ENCODE measurements at places on chromosomes 12 and 14.
A peak's percentile ranks its signal among the peaks of the same experiment; 100 is the strongest.

DNA sequence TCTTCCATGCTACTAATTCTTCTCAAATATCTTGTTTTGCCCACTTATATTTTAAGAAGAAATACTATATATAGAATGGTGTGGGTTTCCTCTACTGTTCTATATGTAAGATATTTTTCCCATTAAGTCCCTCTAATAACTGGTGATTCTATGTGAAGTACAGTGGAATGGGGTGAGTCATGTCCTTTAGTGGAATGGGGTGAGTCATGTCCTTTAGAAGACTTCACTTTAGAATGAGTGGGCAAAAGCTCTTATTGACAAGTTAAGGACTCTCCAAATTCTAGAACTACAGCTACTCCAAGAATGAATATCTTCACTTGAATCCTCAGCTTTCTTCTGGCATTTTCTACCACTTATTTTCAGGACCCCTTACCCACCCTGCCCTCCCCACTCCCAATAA, 349.9 kb downstream of the ETNK1 start:
- DNase-seq: no peak

DNA sequence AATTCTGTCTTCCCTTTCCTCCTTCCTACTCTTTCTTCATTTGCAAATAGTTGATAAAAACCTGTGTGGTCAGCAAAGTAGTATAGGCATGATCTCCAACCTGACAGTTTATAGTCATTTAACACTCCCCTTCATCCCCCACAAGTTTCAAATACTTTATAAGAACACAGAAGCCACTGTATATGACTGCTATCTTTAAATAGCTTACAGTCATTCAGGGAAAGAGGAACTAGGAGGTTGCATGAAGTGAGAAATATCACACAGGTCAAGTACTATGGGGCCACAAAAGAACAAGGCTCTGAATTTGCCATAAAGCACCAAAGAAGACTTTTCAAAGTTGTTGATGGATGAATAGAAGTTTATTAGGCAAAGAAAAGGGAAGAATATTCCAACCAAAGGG, 431.3 kb downstream of the NPAS3 start:
- peak; percentile 36 for DNase-seq

GRCh38 chr14:74510959-74511409, 17.4 kb downstream of the ISCA2 start:
- no peak for DNase-seq

- no peak for DNase-seq
These were observed 49.0 kb upstream of the ISM2 start for GRCh38 chr14:77547512-77548180.

DNA sequence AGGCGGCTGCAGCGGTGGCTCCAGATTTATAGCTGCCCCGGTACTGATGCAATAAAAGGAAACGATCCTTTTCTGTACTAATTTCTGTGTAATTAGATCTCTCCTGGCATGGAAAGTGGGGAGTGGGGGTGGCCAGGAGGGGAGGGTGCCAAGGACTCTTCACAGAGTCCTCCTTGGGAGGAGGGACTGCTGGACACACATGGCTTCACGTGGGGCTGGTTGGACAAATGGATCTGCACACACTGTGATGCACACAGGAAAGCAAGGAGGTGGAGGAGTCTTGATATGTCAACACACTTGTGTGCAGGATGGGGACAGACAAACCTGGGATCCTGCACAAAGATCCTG, 23.8 kb upstream of the ATP5MC2 start:
- no peak for DNase-seq

GRCh38 chr12:40156021-40156764, 50.3 kb upstream of the SLC2A13 start:
- no peak for DNase-seq

DNA sequence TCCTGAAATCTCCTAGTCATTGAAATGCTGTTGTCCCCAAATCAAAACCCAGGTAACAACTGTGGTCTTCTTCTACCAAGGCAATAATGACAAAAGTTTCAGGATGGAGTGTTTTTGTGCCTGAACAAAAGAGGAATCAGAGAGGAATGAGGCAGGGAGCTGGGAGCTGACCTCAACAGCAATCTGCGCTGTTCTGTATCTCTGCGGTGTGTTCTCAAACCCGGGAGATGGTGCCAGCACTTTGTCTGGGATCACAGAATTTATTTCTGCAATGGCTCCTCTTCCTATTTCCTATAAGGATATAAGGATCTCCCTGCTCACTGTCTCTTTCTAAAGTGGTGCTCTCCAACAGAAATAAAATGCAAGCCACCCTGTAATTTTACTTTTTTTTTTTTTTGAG, 449 bp upstream of the GLT8D2 start:
- no peak for DNase-seq

- DNase-seq: no peak
These were observed 5.2 kb downstream of the NDUFA12 start for GRCh38 chr12:94998326-94998725.

DNA sequence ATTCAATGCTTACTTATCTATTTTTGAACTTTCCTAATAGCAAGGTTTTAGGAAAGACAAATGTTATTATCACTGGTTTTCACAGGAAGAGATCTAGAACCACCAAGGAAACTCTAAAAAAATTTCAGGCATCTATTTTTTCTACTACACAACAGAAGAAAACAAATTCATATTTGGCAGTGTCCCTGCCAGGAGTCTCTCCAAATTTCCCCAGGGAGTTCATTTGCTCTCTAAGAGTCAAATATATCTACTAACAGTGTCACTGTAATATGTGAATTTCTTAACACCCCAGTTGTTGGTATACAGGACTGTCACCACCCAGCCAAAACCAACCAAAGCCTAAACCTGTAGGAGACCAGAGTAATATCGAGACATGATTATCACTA, 83.4 kb downstream of the STXBP6 start:
- DNase-seq: no peak

DNA sequence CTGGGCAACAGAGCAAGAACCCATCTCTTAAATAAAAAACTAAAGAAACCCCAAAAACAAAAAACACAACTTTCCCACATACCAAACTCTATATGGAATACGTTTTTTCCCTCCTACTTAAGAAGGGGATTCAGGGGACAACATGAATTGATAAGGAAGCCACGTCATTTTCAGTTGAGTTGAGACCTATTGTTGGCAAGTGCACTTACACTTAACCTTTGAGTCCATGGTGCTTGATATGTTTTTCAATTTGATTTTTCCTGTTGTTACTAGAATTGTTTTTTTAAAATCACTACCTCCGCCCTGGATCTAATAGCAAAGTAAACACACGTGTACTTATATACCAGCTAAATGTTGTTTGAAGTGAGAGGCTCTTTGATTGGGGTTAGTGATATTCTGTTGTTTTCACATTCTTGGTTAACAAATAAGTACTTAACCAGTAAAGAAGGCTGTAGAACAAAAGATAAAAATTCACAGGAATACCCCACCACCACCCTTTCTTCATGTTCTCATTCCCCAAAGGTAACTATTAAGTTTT, 2.0 kb downstream of the FAM177A1 start:
- DNase-seq: no peak

DNA sequence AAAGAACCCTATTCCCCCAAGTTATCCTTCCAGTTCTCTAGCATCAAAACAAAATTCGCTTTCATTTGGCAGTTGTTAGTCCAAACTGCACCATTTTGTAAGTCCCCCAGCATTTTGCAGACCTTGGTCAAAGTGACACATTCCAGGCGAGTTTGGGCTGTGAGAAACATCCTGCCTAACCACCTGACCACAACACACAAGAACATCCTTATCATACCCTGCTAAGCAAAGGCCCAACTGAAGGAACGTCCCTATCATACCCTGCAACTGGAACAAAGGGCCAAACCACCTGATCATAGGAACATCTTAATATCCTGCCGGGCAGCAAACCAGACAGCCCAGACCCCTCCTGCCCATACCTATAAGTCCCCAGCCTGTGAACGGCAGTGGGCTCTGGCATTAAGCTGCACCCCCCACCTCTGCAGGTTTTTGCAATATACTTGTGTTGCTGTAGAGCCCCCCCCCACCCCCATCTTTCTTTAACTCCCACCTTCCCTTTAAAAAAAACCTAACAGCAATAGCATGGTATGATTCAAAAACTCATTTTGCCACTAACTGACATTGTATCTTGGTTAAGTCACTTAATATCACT, 2.7 kb downstream of the PCNX4 start:
- DNase-seq: peak; percentile 69

DNA sequence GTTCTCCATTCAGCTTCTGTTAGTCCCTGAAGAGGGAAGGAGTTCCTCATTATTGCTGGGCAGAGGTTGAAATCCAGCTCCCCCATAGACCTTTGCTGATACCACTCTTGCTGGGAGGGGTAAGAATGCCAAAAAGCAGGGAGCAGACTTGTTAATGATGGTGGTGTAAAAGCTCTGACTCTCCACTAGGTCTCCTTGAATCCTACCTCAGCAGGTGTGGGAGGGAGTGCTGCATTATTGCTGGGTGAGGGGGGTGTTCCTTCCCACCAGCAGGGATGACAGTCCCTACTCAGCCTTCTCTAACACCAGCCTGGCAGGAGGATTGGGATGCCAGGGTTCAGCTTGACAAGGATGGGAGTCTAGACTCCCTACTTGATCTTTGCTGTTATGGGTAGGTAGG, 185.8 kb upstream of the NOS1 start:
- DNase-seq: no peak

DNA sequence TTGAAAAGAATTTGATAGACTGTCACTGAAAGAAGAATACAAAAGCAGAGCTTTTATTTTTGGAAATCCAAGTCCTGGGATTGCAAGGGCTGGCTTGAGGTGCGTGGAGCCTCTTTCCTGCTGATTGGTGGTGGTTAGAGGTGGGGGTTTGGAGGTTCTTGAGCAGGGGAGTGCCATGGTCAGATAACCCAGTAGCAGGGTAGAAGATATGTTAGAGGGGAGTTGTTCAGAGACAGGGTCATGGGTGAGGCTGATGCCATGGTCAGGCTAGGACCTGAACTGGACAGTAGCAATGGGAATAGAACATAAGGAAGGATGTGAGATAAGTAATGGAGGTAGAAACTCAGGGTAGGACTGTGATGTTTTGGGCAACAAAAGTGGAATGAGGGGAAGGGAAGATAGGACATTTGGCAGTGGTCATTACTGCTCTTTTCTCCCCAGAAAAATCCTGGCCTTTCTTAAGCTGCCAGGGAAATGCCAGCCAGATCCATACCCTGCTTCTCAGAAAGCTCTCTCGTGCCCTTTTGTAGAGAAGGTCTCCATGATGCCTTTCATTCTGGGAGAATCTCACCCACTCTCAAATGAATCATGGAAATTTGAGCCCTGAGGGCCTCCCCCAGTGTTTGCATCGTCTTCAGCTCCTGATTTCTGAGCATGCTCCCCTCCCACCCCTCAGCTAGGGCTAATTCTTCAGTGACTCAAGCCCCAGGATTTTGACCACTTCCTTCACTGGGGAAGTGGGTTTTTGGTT, 9.5 kb downstream of the EMP1 start:
- no peak for DNase-seq

- no peak for DNase-seq
These were observed 108.7 kb downstream of the KSR2 start for GRCh38 chr12:117860111-117860510.

GRCh38 chr12:14612898-14613445, 45.3 kb upstream of the PLBD1 start:
- no peak for DNase-seq

- no peak for DNase-seq
These were observed 47.2 kb downstream of the CCDC91 start for GRCh38 chr12:28237423-28237822.

- no peak for DNase-seq
These were observed 237.3 kb upstream of the GRIP1 start for GRCh38 chr12:66916189-66916588.

DNA sequence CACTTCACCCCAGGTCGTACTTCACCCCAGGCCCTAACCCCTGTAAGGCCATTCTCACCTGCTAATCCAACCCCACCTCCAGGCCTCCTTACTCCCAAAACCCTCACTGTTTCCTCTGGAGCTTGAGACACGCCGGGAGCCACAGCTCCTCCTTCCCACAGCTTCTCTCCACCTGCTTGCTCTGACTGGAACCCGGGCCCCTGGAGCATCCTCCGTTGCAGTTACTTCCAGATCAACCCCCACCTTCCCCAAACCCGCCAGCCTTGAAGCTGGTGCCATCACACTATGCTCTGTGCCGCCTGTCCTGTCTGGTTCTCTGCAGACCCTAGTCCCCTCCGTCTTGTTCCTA, 34.6 kb upstream of the PPP2R5C start:
- no peak for DNase-seq

DNA sequence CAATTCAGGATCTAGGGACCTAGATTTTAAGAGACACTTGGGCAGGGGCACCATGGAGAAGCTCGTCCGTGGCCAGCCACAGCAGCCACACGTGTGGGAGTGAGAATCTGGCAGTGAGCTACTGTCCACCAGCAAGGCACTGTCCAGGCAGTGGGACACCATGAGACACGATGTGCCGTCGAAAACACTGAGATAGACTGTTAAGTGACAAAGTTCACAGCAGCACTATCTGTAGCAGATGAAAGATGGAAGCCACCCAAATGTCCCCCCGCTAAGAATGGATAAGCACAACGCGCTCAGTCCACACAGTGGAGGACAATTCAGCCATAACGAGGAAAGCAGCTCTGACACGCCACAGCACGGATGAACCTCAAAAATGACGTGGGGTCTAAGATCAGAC, 19.7 kb downstream of the RILPL1 start:
- DNase-seq: no peak

- no peak for DNase-seq
These were observed 41.9 kb downstream of the ATP23 start for GRCh38 chr12:57983146-57983857.

DNA sequence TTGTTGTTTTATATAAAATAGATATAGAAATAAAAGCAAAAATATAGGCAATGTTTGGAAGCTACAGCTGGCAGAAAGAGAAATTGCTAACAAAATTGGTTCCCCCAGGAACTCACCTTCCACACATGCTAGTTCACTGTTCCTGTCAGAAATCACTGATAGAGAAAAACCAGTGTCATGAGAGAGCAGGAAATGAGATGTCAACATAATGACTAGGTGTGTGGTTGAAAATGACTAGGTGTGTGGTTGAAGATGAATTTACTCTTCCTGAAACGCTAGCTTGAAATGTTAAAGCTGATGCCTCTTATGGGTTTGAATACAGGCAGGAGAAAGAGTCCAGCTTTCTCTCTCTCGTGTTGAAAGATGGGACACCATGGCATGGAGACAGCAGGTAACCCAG, 216.3 kb downstream of the C12orf42 start:
- no peak for DNase-seq

DNA sequence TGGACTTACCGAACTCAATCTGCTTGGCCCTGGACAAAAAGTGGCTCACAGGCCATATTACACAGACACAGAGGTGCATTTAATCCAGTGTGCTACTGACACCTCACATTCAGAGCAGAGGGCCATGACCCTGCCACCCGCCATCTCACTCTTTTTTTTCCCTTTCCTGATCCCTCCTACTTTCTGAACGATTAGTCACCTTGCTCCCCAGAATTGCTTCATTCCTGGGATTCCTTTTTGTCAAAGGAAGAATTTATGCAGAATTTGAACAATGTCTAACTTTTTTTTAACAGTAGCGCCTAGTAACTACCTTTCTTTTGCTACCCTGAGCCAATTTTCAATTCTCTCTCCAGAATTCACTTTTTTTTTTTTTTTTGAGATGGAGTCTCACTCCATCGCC, 4.6 kb downstream of the PKP2 start:
- no peak for DNase-seq

Data from CMK (cell line).